Colonic mucosa (tissue), 4 donors: ENCODE measurements at places on chromosomes 4 and X. TPM values are rescaled to one million over a fixed set of nuclear protein-coding genes. Genes with fewer than 3 reads are reported as not detected.
A peak's percentile ranks its signal among the peaks of the same experiment; 100 is the strongest.

The ZNF330 gene
- 29.7 TPM for total RNA-seq

GRCh38 chr4:147788791-147789190 lies 56.9 kb downstream of the ARHGAP10 start:
- H3K36me3 ChIP-seq, result no peaks in the 10 kb centered on the region
- no peak overlapping the region for H3K27ac ChIP-seq
- no peaks in the 10 kb centered on the region for H3K27me3 ChIP-seq

DNA sequence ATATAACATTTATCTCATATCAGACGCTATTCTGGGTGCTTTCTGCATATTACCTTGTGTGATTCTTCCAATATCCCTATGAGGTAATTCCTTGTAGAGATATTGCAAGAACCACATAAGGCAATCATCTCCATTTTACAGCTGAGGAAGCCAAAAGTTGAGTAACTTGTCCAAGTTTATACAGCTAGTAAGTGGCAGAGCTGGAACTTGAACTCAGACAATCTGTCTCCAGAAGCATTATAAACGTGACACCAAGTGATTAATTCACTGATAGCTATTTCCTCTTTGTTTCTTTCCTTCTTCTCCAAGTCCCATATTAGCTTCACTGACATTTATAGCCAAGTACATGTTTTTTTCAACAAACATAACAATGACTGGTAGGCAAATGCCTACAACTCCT lies 7.3 kb downstream of the EMCN start:
- H3K4me3 ChIP-seq, result no peak overlapping the region
- DNase-seq, result no peak
- H3K36me3 ChIP-seq, result no peaks in the 10 kb centered on the region

DNA sequence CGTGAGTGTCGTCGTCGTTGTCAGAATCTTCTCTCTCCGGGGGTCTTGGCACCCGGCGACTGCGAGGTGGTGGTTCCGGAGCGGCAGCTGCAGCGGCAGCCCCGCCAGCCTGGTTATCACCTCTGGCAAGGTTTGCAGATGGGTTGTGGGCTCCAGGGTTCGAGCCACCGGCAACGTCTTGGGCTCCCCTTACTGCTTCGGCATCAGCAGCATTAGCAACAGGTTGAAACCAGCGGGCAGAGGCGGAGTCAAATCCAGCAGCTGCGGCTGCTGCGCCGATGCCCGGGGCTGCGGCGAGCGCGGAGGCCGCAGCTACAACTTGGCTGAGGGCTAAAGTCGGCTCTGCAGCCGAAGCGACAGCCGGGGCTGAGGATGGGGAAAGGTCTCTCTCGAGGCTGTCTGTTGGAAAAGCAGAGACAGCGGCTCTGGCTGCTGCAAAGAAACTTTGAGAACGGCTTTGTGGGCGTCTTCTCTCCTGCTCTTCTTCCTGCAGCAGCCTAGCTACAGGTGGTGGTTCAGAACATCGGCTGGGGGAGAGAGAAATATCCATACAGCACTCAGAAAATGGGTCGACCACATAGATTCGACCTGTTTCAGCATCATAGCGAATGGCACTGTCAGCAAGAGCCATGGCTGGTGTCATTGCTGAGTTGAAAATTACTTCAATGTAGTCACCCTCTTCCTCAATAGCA lies 3.6 kb downstream of the IRS4 start:
- H3K36me3 ChIP-seq, result no peaks in the 10 kb centered on the region
- H3K27ac ChIP-seq, result no peak overlapping the region
- no peaks in the 10 kb centered on the region for H3K4me1 ChIP-seq
- DNase-seq, result no peak
- no peak overlapping the region for H3K4me3 ChIP-seq
- H3K27me3 ChIP-seq, result peaks cover 46% of the 10 kb centered on the region

GRCh38 chrX:97065066-97065465 lies 181.4 kb downstream of the RPA4 start:
- no peak overlapping the region for H3K4me3 ChIP-seq
- no peaks in the 10 kb centered on the region for H3K4me1 ChIP-seq
- DNase-seq, result no peak
- H3K36me3 ChIP-seq, result no peaks in the 10 kb centered on the region

GRCh38 chr4:48005781-48006180 lies 10.7 kb downstream of the CNGA1 start:
- no peaks in the 10 kb centered on the region for H3K36me3 ChIP-seq
- DNase-seq, result no peak
- H3K27me3 ChIP-seq, result no peaks in the 10 kb centered on the region
- no peak overlapping the region for H3K27ac ChIP-seq

- H3K4me1 ChIP-seq, result no peaks in the 10 kb centered on the region
- no peak overlapping the region for H3K4me3 ChIP-seq
- DNase-seq, result no peak
- no peak overlapping the region for H3K27ac ChIP-seq
These were observed 7.2 kb upstream of the MRFAP1 start for GRCh38 chr4:6633091-6633906.

The MAGEH1 gene
- total RNA-seq, result 5.3 TPM

GRCh38 chrX:152072236-152072635 lies 66.1 kb downstream of the MAGEA10 start:
- no peak for DNase-seq
- H3K27me3 ChIP-seq, result no peaks in the 10 kb centered on the region
- no peak overlapping the region for H3K4me3 ChIP-seq
- no peaks in the 10 kb centered on the region for H3K4me1 ChIP-seq
- no peak overlapping the region for H3K27ac ChIP-seq
- no peaks in the 10 kb centered on the region for H3K36me3 ChIP-seq

- no peak overlapping the region for H3K27ac ChIP-seq
- no peaks in the 10 kb centered on the region for H3K36me3 ChIP-seq
- no peaks in the 10 kb centered on the region for H3K27me3 ChIP-seq
- no peaks in the 10 kb centered on the region for H3K4me1 ChIP-seq
- DNase-seq, result no peak
These were observed 723.1 kb downstream of the ADGRL3 start for GRCh38 chr4:61923179-61923578.

The NAT8L gene
- 0.17 TPM for total RNA-seq

DNA sequence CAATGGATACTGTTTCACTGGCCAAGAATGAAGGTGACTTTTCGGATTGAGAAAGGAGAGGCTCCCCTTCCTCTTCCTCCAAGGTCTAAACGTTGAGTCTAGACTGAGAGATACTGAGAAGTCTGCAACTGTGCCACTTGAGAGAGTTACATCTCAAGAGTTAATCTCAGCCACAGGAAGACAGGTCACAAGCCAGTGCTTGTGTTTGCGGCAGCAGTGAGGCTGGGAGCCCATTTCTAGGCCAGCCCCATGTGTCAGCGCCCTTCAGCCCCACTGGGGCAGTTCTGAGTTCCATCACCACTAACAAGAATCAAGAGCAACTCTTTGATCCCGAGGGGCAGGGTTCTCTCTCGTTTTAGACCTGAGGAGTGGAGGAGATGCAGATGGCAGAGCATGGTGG lies 7.3 kb upstream of the SEC24D start:
- H3K27ac ChIP-seq, result no peak overlapping the region
- no peak for DNase-seq
- no peaks in the 10 kb centered on the region for H3K27me3 ChIP-seq

- no peak overlapping the region for H3K27ac ChIP-seq
- no peaks in the 10 kb centered on the region for H3K27me3 ChIP-seq
- no peaks in the 10 kb centered on the region for H3K36me3 ChIP-seq
- DNase-seq, result no peak
These were observed 8.8 kb downstream of the BBS7 start for GRCh38 chr4:121861426-121861825.

- no peaks in the 10 kb centered on the region for H3K36me3 ChIP-seq
- DNase-seq, result no peak
- no peaks in the 10 kb centered on the region for H3K4me1 ChIP-seq
- H3K27me3 ChIP-seq, result no peaks in the 10 kb centered on the region
These were observed 38.9 kb downstream of the CCNQ start for GRCh38 chrX:153560000-153560399.

The QRFPR gene
- total RNA-seq, result not detected

The ARSJ gene
- total RNA-seq, result 8.4 TPM

- H3K4me1 ChIP-seq, result no peaks in the 10 kb centered on the region
- no peaks in the 10 kb centered on the region for H3K36me3 ChIP-seq
- H3K27me3 ChIP-seq, result no peaks in the 10 kb centered on the region
- H3K4me3 ChIP-seq, result no peak overlapping the region
- no peak overlapping the region for H3K27ac ChIP-seq
These were observed 352.7 kb upstream of the IGFBP7 start for GRCh38 chr4:57462843-57463242.

DNA sequence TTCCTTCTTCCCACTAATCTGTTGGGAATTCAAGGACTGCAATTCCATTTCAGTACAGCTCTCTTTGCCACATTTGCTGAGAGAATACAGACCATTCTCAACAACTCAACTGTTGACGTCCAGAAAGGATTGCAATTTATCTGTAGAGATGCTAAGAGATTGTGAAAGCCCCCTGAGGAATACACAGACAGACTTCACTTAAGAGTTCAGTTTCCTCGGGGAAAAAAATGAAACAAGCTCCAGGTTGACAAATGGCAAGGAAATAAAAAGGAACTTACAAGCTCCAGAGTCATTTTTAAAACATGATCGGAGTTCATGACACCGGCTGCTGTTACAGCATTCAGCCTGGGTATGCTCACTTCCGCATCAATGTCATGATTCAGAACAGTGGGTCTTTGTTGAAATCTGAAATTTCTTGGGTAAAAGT lies 13.8 kb downstream of the TLR10 start:
- H3K27me3 ChIP-seq, result no peaks in the 10 kb centered on the region
- no peaks in the 10 kb centered on the region for H3K4me1 ChIP-seq
- no peaks in the 10 kb centered on the region for H3K36me3 ChIP-seq
- no peak for DNase-seq
- H3K4me3 ChIP-seq, result no peak overlapping the region

GRCh38 chrX:17185431-17185830 lies 189.6 kb upstream of the NHS start:
- no peaks in the 10 kb centered on the region for H3K36me3 ChIP-seq
- H3K4me3 ChIP-seq, result no peak overlapping the region
- no peaks in the 10 kb centered on the region for H3K4me1 ChIP-seq

The HPGD gene
- 159 TPM for total RNA-seq

The MAPK10 gene
- 4.4 TPM for total RNA-seq

The SLIT2 gene
- total RNA-seq, result 4.4 TPM

The ADH4 gene
- 1.5 TPM for total RNA-seq

DNA sequence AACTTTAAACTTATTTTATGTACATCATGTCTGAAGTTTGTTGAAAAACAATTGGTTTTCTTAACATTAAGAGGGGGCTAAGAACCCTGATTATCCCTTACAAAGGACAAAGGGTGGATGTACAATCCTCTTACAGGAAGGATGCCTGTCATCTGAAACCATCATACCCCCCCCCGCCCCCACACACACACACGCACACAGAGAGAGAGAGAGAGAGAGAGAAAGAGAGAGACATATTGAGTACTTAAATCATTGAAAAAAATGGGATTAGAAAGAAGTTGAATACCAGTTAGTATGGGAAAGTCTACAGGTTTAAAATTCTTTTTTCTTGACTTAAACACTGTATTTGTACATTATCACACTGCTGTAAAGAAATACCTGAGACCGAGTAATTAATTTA lies 10.9 kb upstream of the PGM2 start:
- no peak overlapping the region for H3K27ac ChIP-seq
- no peak for DNase-seq
- H3K36me3 ChIP-seq, result no peaks in the 10 kb centered on the region
- no peak overlapping the region for H3K4me3 ChIP-seq
- no peaks in the 10 kb centered on the region for H3K4me1 ChIP-seq

The GPM6B gene
- total RNA-seq, result 2.7 TPM

- peaks cover 32% of the 10 kb centered on the region for H3K27me3 ChIP-seq
- H3K36me3 ChIP-seq, result no peaks in the 10 kb centered on the region
- H3K4me1 ChIP-seq, result no peaks in the 10 kb centered on the region
- no peak for DNase-seq
These were observed 906 bp downstream of the DKK2 start for GRCh38 chr4:107034996-107035818.

GRCh38 chr4:688854-689681 lies at the start of gene SLC49A3:
SLC49A3 (minus strand) TSS chr4:689151; CDS start chr4:689127, 24 bp downstream.
- peak within 1 kb of the TSS; percentile 74 for H3K27ac ChIP-seq
- DNase-seq, result no peak
- H3K4me1 ChIP-seq, result peaks cover 19% of the 10 kb centered on the region
- no peaks in the 10 kb centered on the region for H3K36me3 ChIP-seq

DNA sequence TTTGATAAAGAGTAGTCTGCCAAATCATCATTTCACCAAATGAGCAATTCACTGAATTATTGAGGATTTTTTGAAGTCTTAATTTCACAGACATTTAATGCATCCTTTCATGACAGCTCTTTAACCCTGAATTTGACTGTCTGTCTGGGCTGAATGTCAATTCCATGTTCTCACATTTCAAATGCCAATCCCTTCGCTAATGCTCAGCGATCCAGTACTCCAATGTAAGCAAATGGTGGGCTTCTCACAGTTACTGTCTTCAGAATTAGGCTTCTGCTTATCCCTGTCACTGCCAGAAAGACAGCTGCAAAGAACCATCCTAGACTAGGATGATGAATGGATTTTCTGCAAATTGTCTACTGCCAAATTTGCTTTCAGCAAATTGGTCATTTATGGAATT lies 36.2 kb upstream of the USP38 start:
- no peak for DNase-seq
- H3K4me1 ChIP-seq, result no peaks in the 10 kb centered on the region
- H3K36me3 ChIP-seq, result no peaks in the 10 kb centered on the region
- no peaks in the 10 kb centered on the region for H3K27me3 ChIP-seq
- H3K4me3 ChIP-seq, result no peak overlapping the region
